ENCODE measurements at places on chromosomes 12 and 14.

DNA sequence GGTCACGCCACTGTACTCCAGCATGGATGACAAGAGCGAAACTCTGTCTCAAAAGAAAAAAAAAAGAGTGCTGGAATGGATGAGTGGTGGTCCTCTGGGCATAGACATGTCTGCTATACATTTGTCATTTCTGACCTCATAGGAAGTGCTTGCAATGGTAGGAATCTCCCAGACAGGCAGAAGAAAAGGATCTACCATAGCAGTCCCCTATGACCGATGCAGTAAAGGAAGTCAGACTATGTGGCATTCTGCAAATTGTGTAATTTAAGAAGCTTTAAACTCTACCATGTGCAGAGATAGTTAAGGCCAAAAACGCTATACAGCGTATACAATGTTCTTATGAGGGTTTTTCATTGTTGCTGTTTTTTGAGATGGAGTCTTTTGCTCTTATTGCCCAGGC is 24.7 kb upstream of the RAP1B start:
- DNase-seq = no peak

DNA sequence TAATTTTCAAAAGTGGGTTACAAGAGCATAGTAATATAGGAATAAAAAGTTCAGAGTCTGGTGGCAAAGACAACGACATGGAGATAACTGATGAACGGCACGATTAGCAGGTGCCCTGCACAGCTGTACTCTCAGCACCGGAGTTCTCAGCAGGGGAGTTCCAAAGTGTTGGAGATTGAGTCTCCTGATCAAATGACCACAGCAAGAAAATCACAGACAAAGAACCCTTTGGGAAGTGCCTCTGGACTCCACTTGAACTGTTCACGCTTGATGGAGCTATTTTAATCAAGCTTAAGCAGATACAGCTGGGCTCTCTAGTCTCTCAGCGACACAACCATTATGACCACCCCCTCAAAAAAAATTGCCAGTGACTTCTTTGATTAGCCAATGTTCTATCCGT is 153.1 kb downstream of the ALG10B start:
- no peak for DNase-seq

DNA sequence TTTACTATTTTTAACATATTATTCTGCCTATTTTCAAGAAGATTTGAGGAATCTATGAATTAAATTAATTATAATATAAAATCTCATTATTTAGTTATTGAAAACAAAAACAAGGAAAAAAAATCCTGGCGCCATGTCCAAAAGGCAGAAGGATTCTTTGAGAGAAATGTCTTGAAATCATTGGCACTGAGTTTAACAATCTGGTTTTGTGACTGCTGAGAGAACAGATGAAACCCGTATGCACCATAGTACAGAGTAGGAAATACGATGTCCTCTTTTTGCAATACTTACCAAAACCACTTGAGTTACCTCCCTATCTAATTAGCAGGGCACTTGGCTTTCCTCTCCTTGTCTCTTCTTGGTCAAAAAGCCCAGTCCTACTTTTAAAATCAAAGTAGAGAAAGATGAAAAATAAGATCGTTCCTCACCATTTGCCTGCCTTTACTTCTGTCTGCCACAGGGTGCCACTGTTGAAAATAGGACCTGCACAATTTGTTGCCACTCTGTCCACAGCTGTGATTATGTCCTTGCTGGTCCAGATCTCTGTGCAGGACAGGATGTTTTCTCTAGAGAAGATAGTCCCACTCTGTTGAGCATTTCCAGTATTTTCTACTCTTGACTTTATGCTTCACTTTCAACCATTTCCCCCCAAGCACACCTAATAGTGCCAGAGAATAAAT is 179.7 kb downstream of the PDZRN4 start:
- peak; percentile 8 for DNase-seq

GRCh38 chr14:56147986-56148901 is 30.0 kb downstream of the PELI2 start:
- peak; percentile 39 for DNase-seq

- DNase-seq = no peak
Measured at GRCh38 chr14:57845802-57846531, 19.9 kb downstream of the SLC35F4 start.

DNA sequence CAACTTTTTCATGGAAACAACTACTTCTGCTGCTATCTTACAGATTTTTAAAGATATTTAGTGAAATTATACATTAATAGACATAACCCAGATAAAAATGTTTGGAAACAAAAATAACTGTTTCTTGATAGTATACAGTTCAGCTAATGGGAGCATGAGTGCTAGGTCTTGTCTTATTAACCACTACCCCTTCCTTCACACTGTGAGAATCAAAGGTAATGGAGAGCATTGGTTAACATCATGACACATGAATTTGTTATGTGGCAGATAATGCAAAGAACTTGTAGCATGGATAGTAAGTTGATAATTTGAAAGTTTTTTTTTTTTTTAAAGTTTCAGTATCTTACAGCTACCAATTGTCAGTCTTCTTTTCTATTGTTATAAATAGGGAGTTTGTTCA is 44.2 kb downstream of the CCDC91 start:
- DNase-seq = no peak

GRCh38 chr14:91348845-91349465 is 68.7 kb downstream of the CCDC88C start:
- DNase-seq = no peak

DNA sequence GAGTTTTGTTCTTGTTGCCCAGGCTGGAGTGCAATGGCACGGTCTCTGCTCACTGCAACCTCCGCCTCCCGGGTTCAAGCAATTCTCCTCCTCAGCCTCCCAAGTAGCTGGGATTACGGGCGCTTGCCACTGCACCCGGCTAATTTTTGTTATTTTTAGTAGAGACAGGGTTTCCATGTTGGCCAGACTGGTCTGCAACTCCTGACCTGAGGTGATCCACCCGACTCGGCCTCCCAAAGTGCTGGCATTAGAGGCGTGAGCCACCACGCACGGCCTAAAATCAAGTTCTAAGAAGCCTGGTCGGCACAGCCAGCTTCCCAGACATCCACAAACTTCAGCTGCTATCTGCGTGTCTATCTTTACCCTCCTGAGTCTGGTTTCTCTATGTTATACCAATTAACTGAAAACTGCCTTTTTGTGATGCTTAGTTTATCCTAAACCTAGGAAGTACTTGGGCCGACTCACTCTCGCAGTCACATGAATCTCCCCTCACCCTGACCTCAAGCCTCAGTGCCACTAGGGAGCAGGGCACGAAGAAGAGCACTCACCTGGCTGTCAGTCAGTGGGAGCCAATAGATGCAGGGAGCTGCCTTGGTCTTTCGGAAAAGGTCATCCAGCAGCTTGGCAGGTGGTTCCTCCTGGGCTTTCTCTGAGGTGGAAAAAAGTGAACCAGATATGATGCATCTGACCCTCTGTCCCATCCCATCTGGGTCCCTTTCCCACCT is 3.4 kb upstream of the CDH24 start:
- DNase-seq = no peak

GRCh38 chr12:5220835-5221234 is 177.2 kb downstream of the KCNA5 start:
- DNase-seq = no peak

GRCh38 chr12:91887957-91888356 is 257.7 kb downstream of the BTG1 start:
- no peak for DNase-seq

GRCh38 chr12:80205960-80206359 is 106.6 kb downstream of the OTOGL start:
- no peak for DNase-seq

DNA sequence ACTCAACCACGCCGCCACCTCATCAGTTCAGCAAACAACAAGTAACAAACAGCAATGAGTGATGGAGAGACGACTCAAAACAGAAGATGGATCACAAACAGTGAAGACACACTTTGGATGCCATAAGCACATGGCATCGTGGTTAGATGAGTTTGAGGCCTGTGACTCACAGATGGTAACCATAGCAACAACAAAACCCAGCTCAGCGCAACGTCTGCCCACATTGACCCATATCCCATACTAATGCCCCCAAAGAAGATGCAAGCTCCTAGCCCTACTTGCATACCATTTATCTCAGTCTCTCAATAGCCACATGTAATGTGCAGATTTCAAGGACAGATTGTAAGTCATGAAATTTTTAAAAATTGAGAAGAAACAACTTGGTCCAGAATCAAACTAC is 1322.3 kb upstream of the TMEM132C start:
- no peak for DNase-seq

DNA sequence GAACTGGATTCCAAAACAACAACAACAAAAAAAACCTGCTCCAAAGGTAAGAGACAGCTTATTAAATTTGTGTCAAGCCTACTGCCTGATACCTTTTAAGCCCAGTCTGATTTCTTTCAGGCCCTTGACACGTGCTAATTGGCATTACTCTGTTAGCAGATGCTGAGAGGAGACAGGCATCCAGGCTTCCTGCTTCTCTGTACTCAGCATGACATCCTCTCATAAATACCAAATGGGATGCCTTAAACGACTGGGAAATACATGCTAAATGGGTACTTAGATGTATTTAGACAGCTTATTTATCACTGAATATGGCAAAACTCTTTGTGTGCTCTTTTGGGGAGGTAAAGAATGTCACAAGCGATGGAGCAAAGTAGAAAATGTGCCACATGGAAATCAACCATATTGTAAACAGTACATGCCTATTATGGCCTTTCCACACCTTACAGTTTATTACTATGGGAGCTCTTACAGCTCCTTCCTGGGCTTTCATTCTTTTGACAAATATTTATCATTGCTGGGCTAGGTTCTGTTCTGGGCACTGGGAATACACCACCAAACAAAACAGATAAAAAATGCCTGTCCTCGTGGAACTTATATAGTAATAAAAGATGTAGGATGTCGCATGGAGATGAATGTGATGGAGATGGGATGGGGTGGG is 11.5 kb upstream of the PCED1B start:
- DNase-seq = no peak

GRCh38 chr14:77158175-77158881 is 16.7 kb upstream of the ZDHHC22 start:
- DNase-seq = no peak

- DNase-seq = peak; percentile 79
Measured at GRCh38 chr12:116662612-116663144, 75.2 kb downstream of the SPRING1 start.

GRCh38 chr14:61703342-61704129 is 8.2 kb downstream of the HIF1A start:
- no peak for DNase-seq

GRCh38 chr12:7361265-7361664 is 57.4 kb downstream of the ACSM4 start:
- DNase-seq = no peak

DNA sequence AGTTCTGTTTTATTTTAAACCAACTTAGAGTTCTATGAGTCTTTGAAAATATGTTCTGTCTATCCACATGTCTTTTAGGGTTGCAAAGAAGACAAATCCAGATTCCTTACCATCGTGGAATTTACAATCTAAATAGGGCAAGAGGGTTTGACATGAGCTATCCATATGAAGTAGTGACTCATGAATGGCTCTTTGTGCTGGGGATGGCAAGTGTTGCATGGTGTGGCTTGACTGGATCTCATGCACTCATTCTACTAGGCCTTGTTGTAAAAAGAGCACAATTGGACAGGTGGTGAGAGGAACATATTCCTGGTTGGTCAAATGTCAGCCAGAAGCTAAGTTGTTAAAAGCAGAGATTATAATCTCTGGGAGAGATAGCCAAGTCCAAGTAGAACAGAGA is 509.1 kb downstream of the DIO2 start:
- no peak for DNase-seq

GRCh38 chr14:68404652-68405183 is 388.1 kb downstream of the ZFP36L1 start:
- no peak for DNase-seq

DNA sequence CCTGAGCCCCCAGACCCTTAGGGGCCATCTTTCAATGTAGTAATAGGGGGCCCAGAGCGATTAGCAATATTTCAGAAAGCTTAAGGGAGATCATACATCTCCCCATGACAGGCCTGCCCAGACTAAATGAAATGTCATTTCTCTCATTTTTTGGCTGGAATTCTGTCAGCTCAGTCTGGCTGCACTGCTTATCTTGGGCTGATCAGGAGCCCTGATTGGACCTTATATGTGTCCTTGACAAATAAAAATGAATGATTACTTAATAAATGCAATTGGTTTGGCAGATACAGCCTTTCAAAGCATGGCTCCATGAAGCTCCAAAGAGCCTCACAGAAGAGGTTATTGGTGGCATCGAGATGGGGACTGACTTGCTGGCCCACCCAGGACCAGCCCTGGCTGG is 121.9 kb downstream of the ADCK1 start:
- DNase-seq = no peak

DNA sequence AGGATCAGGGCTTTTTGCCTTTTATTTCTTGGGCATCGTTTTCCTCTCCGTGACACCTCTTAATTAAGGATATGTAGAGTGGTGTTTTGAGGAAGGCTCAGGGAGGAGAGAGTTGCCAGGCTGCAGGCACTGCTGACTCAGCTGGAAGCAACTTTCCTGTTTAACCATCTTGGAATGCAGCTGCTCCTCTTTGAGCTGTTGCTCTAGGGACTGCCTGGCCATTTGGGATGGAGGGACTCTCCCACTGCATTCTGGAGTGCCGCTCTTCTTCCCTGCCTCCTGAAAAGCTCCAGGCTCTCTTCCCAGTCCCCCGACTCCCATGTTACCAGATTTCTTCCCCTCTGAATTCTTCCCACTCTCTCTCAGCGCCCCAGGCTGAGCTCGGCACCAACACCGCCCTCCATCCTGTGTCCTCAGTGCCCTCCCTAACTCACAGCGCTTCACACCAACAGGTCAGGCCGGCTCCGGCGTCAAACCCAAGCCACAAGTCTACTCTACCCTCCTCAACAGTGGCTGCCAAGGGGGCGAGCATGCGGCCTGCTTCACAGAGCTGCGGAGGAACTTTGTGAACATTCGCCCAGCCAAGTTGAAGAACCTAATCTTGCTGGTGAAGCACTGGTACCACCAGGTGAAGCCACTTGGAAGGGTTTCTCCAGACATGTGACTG is 5.9 kb downstream of the OAS3 start:
- DNase-seq = no peak

- peak; percentile 11 for DNase-seq
Measured at GRCh38 chr14:36313898-36314297, 6.5 kb downstream of the MBIP start.

- DNase-seq = no peak
Measured at GRCh38 chr12:90953956-90954421, 987 bp downstream of the CCER1 start.
